Activated CD4-positive, alpha-beta memory T cell treated with anti-CD3 and anti-CD28 coated beads, Interleukin-2, amount 10 ng/mL, durations not matched to agents 7 days and 5 days (primary cell): ENCODE measurements at places on chromosomes 2 and 18. TPM values are rescaled to one million over a fixed set of nuclear protein-coding genes. Genes with fewer than 3 reads are reported as not detected.

IL36B gene
- not detected for total RNA-seq

IL36RN gene
- total RNA-seq = not detected

HEATR5B gene
- 19.3 TPM for total RNA-seq

TBC1D8 gene
- total RNA-seq = 0.63 TPM

PDCD1 gene
- 17.9 TPM for total RNA-seq

SULT1C4 gene
- not detected for total RNA-seq

USP14 gene
- total RNA-seq = 63.4 TPM

DNA sequence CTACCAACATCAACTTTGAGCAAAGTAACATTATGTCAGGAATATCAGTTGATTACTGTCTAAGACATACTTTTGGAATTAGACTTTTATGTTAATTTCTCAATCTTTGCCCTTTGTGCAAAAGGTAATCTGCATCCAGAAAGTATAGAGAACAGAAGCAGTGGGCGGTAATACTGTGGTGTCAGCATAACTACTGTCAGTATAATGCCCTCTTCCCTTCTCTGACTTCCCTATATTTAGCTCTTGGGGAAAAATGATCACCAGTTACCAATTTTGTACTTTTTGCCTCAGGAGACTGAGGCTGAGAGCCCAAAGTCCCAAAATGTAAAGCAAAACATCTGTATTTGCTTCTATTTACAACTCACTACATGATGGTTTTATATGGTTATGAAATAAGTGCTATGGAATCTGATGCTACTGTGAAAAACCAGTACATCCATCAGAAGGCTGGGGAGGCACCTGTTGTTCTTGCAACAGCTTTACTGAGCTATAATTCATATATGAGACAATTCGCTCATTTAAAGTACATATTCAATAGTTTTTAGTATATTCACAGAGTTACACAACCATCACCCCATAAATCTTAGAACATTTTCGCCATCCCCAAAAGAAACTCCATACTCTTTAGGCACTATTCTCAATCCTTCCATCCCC lies 51.3 kb upstream of the CD302 start:
- DNase-seq = no peak

- DNase-seq = no peak
Observed at GRCh38 chr18:6327485-6327884, 87.2 kb downstream of the L3MBTL4 start.

- no peak for DNase-seq
Observed at GRCh38 chr18:10928011-10928771, 221.2 kb downstream of the PIEZO2 start.

- DNase-seq = no peak
Observed at GRCh38 chr2:232588680-232589585, 38.4 kb downstream of the EIF4E2 start.

DNA sequence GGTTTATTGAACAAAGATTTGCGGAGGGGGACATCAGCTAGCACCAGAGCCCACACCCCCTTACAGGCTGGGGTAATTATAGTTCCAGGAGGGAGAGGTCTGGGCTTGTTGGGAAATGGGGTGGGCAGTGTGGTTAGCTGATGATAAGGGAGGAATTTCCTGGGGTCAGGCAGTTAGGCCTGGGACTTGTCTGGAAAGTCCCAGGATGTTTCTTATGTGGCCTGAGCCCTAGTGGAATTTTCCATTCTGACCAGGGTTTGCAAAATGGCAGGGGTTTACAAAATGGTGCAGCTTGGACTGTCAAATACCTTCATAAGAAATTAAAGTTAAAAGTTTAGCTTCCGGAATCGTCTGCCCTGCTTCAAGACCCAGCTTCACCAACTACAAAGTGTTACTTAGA lies 199.1 kb downstream of the FBXO15 start:
- DNase-seq = no peak

DNA sequence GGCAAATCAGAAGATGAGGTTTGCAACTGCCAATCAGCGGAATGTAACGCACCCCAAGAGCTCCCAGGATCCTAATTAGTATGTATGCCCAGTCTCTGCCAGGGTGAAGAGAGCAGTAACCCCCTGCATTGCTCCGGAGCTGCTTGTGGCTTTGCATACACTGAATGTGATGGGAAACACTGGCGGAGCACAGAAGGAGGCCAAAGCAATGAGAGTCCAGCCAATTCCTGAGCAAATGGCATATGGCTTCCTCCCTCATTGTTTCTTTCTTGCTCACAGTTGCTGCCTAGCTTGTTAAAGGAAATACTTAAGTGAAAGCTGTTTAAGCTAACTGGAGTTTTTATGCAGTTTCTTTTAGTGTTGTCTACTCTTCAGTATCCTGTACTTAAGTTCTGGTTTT lies 343.5 kb upstream of the NT5C1B start:
- no peak for DNase-seq

DNA sequence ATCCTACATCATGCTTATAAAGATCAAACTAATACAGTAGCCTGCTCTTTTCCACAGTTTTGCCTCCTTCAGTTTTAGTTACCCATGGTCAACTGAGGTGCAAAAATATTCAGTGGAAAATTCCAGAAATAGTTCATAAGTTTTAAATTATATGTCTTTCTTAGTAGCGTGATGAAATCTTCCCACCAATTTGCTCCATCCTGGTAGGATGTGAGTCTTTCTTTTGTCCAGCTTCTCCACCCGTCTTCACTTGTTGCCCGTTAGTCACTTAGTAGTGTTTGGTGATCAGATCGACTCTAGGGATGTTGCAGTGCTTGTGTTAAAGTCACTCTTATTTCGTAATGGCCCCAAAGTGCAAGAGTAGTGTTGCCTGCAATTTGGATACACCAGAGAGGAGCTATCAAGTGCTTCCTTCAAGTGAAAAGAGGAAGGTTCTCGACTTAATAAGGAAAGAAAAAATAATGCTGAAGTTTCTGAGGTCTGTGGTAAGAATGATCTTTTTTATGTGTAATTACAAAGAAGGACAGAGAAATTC lies 57.0 kb downstream of the CEP192 start:
- no peak for DNase-seq
